ENCODE measurements at places on chromosomes 7 and 10.

DNA sequence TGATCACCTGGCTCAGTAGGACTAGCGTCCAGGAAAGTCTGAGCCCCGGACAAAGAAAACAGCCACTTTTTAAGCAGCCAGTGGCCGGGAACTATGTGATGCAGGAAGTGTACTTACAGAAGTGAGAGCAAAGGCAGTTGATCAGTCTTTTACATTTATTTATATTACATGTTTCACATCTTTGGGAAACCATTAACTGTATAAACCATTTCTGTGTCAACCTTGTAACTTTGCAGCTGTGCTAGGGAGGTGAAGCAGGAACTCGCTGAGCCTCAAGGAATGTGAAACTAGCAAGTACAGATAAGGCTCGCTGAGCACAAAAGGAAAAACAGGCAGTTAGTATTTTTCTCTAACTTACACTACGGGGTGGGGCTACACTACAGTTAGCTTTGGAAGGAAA, 39.9 kb upstream of the HECW1 start:
- DNase-seq = no peak

DNA sequence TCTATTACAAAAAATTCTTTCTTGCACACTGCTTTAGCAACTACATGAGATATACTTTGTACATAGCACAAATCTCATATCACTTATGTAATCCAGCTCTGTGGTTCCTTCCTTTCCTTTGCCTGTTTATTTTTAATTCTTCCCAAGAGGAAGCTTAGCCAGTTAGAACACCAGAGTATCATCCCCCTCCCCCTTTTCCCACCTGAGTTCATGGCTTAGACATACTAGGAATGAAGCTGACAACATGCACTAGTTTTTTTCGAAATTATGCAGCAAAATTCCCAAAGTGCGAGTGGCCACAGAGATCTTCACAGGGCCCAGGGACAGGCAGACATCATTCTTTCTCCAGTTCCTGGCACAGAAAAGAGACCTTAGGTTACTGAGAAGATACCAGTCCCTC, 17.8 kb downstream of the CAV1 start:
- DNase-seq = no peak

DNA sequence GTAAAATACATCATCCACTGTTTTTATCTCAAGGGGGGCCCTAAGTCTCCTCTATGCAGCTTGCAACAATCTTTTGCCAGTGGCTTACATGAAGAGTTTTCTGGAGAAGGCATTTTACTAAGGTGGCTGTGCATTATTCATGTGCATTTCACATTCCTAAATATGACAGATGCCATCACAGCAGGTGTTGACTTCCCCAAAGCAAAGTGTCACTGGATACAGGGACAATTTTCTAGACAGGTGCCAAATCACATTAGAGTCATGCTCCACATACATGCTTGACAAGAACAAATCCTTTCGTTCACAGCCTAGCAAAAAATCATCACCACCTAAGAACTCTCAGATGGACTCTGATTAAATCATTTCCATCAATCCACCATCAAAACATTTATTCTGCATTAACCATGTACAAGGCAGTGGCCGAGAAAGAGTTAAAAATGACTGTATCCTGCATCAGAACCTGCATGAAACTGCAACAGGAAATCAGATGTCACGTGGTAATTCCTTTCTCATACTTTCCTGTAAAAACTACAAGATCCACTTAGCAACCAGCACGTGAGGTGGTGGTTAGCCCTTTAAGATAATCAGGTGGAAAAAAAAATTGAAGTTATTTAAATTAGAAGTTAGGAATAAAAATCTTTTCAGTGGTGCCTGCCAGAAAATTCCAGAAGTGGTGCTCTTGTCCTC, 88.2 kb upstream of the AFAP1L2 start:
- no peak for DNase-seq

GRCh38 chr10:68492118-68492517, 20.3 kb upstream of the DNA2 start:
- no peak for DNase-seq

DNA sequence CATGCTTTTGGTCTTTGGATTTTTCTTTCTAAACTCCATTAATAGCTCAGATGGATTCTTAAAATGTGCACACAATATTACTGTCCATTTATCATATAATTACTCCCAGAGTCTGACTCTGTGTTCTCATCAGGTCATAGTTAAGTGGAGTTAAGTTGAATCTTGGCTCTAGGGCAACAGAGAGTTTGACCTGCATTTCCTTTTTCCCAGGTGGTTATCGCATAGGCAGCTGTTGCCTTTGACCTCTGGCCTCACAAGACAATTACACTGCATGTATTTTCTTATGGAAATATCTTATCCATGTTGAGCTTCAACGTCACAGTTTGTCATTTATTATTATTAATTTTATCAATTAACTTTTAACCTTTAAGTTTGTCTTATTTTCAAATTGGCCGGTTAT, 237.5 kb upstream of the HGF start:
- DNase-seq = no peak

- no peak for DNase-seq
Observed at GRCh38 chr7:116997972-116998371, 44.7 kb downstream of the ST7 start.

DNA sequence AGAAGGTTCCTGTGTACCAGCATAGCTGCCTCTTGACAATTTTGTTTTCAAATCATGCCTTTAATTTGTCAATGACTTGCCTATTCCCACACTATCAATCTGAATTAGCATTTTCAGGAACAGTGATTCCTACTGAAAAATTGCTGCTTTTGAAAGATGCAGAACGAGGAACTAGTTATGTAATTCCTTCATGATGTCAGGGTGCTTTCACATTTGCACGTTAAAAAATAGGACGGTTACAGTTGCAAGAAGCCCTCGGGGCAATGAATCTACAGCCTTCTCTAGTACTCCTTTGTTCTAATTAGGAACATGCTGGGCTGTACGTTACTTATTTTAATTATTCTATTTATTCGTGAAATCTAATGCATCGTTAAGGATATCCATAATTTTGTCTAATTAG, 253.9 kb downstream of the OTUD1 start:
- DNase-seq = no peak

DNA sequence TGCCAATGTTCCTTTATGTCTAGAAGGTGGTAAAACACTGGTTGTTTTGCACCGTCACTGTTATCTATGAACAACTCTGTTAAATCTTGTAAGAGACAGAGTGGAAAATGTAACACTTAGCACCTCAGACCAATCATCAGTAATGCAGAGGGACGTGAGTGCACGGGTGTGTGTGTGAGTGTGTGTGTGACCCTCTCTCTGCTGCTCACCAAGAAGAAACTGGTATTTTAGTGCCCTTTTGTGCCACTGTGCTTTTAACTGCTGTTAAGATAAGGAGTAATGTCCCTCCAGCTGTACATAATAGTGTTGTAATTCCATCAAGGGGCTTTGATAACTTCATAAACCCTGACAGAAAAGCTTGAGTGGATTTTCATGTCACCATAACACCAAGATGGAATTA, 130.1 kb downstream of the CREB5 start:
- DNase-seq = no peak

- DNase-seq = no peak
Observed at GRCh38 chr10:33618196-33618595, 283.7 kb upstream of the NRP1 start.

DNA sequence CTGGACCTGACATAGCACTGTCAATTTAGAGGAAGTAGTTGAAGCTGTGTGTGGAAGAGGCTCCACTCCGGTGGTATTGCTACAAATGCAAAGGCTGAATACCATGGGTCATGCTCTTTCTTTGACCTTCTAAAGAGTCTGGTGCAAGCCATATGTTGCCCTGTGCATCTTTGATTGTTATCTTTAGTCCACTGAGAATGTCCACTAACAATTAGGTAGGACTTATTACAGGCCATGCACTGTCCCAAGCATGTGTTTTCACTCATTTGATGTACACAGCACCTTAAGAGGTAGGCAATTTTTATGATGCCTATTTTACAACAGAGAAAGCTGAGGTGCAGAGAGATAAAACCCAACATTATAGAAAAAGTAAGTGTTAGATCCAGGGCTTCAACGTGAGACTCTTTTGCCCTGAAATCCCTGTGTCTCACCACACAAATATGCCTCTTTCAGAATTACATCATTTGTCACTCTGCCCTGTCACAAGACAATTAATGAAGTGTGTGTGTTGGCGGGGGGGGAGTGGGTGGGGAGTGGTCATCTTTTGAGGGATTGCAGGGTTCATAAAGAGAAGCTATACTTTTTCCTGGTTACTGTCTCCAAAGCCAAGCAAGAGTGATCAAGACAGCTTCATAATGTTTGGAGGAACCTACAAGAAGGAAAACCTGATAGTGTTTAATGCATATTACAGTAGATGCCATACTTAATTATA, 637.6 kb upstream of the IGFBP3 start:
- no peak for DNase-seq

DNA sequence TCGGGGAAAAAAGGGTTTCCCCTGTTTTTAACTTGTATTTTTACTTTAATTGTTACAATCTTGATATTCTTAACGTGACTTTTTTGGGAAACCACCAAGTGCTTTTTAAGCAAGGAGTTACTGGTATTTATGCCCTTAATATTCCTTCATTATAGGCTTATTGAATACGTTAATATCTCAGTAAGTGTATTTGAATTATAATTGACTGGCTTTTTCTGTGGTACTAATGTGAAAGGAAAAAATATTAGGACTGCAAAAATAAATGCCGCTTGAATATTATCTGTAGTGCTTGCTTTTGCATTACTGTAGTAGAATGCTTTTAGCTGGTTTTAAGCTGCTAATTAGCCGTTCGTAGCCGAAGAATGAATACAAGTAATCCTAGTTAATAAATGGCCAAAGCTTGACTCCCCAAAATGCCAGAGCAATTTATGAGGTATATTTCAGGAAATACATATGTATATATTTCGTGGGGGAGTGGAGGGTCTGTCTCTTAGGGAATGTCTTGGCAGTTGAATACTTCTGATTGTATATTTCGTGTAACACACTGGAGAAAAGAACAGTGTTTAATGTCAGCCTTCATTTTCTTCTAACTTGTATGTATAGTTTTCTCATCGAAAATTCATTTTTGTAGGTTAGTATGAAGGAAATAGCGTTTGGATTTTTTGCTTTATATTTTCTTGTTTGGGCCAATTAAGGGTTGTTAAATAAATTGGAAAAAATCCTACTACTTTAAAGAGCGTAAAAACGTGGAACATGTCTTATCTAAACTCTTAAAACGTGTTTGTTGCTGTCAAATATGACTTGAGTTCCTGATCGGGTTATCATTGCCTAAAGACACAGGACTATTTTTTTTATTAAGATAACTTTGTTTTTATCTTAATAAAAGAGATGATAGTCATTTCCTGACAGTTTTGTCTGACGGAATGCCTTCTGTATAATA, 1.5 kb downstream of the PDCD4 start:
- DNase-seq = no peak

DNA sequence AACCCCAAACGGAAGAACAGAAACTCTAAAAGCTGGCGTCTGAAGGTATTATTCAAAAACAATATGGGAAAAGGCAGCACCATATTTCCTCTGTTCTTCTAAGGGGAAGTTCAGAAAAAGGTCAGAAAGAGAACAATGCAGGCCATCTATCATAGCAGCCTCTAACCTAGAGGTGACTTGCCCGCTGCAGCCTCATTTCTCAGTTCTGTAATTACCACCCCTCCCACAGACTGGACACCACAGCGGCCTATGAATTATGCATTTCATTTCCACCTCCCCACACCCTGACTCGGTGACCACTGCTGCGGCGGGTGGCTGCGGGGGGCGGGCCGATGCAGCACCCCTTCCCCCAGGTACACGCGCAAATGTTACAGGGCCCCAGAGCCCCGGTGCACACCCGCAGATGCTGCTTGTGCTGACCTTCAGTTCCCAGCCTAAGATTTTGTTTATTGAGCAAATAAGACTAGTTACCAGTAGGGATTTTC, 125.5 kb downstream of the CLEC2L start:
- peak; percentile 73 for DNase-seq

- no peak for DNase-seq
Observed at GRCh38 chr7:159207393-159207792, 62.7 kb upstream of the VIPR2 start.

GRCh38 chr10:61830846-61831273, 70.6 kb upstream of the ARID5B start:
- DNase-seq = no peak

DNA sequence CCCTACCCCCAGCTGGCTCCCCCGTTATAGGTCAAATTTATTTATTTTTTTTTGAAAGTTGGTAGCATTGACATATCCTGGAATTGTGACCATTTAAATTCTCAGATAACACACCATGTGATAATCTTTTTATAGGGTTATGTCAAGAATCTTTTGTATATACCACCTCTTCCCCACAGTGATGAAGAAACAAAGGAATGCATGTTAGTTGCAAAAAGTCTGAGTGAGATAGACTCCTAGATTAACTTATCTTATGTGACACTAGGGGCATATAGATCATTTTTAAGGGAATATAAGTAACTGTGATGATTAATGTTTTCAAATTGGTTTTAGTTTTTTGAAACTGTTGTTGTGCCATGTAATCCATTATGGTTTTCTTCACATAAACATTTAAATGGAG, 68.3 kb downstream of the MLLT10 start:
- no peak for DNase-seq

- no peak for DNase-seq
Observed at GRCh38 chr7:155761162-155761561, 51.1 kb downstream of the SHH start.

DNA sequence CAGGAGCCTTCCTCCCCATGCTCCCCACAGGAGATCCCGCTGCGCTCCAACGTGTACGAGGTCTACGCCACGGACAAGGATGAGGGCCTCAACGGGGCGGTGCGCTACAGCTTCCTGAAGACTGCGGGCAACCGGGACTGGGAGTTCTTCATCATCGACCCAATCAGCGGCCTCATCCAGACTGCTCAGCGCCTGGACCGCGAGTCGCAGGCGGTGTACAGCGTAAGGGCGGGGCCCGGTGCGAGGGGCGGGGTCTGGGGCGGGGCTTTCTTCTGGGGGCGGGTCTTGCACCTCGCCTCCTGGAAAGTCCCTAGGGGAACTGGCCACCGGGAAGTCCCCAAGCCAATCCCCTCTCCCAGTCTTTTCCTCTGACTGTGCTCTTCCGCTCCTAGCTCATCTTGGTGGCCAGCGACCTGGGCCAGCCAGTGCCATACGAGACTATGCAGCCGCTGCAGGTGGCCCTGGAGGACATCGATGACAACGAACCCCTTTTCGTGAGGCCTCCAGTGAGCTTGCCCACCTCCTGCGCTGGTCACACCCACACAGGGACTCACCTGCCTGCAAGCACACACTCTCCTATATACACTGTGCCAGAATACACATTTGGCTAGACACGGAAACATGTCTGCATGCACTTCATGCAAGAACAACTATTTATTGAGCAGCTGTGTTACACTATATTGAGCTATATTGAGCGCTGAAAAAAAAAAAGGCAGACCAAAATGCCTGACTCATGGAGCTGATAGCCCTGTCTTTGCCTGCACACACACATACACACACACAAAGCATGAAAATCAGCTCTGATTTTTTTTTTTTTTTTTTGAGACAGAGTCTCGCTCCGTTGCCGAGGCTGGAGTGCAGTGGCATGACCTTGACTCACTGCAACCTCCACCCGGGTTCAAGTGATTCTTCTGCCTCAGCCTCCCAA, 32.7 kb upstream of the VSIR start:
- DNase-seq = no peak

GRCh38 chr10:103739039-103739764, 116.2 kb downstream of the SH3PXD2A start:
- no peak for DNase-seq

All from GM20000 (cell line).